ENCODE measurements at places on chromosomes 4 and X.
A peak's percentile ranks its signal among the peaks of the same experiment; 100 is the strongest.

- no peak for DNase-seq
These were observed 67.4 kb downstream of the SOWAHB start for GRCh38 chr4:76830612-76830963.

DNA sequence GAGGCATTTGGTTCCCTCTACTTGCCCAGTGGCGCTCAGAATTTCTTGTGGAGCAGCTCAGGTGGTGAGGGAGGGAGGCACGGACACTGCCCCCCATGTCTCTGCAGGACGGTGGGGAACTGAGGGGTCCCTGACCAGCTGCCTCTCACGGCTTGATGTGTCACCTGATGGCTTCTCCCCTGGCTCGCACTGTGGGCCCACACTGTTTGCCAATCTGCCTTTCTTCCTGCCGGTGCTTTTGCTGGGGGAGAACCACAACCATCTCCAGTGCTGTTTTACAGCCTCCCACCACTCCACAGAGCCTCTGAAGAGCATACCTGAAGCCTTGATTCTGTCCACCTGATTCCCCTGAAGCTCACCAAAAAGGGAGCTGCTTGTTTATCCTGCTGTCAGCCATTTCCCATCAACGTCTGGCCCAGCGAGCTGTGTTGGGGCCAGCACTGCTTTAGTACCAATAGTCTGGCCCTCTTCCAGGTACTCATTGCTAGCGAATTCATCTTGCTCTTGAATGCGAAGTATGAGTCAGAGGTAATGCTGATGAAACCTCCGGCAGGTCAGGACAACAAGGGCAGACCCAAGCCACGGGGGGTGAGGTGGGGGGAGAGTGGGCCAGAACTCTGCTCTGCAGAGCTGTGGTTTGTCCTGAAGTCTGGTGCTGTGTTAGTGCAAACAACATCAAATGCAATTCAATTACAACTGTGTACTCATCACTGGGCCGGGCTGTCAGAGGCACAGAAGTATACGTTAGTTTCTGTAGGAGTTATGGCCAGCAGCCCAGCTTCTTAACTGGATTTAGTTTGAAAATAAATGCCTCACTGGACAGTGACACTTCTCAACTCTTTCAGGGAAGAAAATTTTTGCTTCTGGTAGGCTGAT lies 208.3 kb upstream of the JADE1 start:
- DNase-seq, result peak; percentile 74

DNA sequence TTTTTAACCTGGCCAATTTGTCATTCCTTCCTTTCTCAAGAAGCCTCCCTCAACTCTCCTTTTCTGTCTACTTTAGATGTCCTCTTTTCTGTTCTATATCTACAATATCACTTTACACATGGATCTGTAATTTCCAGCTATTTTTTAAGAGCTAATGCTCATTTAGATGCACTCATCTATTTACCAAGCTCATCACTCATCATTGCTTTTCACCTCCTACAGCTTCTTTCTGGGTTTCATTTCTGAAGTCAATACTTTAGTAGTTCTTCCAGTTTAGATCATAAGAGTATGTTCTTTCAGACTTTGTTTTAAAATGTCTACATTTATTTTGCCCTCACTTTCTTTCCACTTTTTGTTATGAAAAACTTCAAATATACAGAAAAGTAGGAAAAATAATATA lies 466.9 kb downstream of the MID1IP1 start:
- no peak for DNase-seq

DNA sequence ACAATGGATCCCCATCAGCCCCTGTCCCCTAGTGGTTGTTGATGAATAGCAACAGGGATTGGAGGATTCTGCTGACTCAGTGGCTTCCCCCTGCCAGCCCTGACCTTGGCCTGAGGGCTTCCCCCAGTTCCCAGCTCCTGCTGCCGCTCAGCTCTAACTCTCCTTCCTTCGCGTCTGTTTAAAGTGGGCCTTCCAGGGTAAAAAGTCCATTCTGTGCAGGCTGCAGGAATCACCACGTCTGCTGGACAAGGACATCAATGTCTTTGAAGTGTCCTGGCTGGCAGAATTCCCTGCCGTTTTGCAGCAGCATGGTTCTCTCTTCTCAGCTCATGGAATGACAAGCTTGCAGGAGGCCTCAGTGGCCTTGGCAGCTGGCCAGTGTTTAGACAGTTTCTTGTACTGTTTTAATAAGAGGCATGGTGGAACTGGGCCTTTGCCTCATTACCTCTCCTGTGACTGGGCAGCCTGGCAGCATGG lies 152.5 kb upstream of the STX18 start:
- DNase-seq, result no peak

GRCh38 chrX:151031391-151031975 lies 48.3 kb downstream of the HMGB3 start:
- no peak for DNase-seq

DNA sequence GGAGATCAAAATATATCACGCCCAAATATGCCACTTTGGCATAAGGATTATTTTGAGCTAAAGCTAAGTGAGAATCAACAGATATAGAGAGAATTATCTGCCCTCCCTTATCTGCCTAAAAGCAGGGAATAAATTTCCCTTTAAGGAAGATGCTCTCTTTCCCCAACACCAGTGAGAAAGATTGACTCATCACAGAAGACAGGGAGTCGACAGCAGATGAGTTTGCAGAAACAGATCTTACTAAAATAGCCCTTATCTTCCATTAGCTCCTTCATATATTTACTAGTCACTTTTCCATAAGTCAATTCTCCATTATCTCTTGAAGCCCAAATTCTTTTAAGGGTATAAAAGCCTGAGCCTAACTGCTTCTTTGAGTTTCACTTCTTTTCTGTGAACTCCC lies 156.6 kb downstream of the CAMK2D start:
- DNase-seq, result no peak

GRCh38 chr4:16123356-16124084 lies 39.7 kb upstream of the PROM1 start:
- DNase-seq, result peak; percentile 98

- DNase-seq, result no peak
These were observed 96.5 kb upstream of the PRDX4 start for GRCh38 chrX:23570674-23571343.

Data from NCI-H2081 (cell line).